Esophagus squamous epithelium (tissue), 5 donors: ENCODE measurements at places on chromosomes 2 and 18.

DNA sequence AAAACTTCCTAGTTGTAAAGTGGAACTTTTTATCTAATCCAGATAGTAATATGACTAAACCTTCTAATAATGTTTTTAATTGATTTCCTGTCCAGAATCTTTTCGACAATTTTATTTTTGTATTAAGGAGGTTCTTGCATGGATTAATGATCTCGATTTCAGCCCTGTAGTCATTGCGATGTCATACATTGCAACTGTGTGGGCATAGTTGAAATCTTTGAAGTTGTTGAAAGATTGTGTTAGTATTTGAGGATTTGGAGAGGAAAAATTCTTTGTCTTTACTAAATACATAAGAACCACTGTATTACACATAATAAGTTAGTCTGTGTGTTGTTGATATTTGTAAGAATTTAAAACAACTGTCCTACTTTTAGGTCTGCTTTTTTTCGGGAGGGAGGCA, 31.1 kb downstream of the ACSL3 start:
- no peak for DNase-seq

- DNase-seq: no peak
Observed at GRCh38 chr2:202171241-202171825, 67.1 kb downstream of the SUMO1 start.

GRCh38 chr2:39550701-39551285, 113.7 kb upstream of the MAP4K3 start:
- no peak for DNase-seq

DNA sequence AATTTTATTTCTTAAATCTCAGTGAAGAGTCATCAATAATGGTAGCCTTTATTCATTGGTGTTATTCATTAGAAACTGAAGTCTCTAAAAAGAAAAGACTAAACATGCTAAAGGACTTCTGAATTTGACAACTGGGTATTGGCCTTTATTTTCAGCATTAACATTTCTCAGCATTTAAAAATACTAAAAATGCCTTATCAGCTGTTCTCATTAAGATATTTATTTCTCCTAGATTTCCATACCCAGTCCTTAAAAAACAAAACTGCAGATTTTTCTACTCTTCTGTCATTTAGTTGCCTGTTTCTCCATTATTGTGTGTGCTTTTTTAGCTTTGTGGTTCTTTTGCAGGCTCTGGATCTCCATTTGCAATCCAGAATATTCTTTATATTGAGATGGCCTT, 31.2 kb upstream of the METAP1D start:
- no peak for DNase-seq

DNA sequence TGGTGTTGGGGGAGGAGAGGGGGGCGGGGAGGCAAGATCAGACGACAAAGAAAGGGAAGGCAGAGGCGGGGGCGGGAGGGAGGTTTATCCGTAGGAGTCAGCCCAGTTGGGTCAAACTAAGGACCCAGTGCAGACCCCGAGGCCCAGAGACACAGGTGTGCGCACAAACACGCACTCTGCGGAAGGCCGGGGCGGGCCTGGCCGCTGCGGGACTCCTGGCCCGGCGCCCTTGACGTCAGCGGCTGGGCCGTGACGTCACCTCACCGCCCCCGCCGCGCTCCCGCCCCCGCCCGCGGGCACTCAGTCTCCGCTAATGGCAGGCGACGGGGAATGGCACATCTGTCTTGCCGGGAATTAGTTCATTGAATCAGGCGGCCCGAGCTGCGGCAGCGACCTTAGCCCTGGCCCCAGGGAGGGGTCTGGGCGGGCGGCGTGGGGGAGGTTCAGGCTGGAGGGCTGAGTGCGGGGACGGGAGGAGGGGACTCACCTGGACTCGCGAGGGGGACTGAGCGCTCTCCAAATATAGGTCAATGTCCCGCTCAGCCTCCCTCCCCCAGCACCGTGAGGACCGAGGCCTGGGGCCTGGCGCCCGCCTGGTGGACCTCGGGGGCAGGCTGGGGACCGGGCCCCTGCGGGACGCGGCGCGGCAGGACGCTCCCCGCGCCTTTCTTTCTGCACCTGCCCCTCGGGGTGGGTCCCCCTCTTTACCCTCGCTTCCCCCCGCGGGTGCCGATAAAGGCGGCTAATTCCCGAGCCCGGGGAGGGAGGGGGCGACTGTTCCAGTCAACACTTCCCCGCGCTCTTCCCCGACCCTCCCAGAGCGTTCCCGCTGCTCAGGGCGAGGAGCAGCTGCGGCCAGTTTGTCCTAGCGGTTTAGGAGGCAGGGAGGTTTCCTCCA, 15.5 kb upstream of the ECEL1 start:
- no peak for DNase-seq

DNA sequence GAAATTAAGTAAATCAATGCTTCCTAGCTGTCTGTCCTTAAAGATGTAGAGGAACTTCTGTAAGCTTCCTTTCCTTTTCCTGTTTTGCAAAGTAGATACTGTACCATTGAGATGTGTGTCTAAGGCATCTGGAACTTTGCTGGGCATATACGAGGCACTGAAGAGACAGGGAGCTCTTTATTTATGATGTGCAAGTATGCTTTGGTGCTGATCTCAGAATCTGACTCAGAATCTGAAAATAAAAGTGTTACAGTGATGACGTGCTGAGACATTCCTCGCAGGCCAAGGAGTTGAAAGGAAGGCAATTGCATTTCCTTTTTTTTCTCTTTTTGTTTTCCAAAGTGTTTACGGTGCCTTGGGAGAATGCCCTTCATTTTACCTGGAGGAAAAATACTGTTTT, 230.9 kb upstream of the RGPD4 start:
- DNase-seq: no peak

GRCh38 chr2:1097101-1097500, 146.5 kb downstream of the SNTG2 start:
- no peak for DNase-seq

GRCh38 chr2:29589440-29590103, 331.8 kb downstream of the ALK start:
- no peak for DNase-seq

- no peak for DNase-seq
Observed at GRCh38 chr2:30684996-30685395, 122.2 kb downstream of the CAPN13 start.

- DNase-seq: no peak
Observed at GRCh38 chr2:235723811-235724465, 230.1 kb downstream of the AGAP1 start.

- no peak for DNase-seq
Observed at GRCh38 chr2:178858896-178859625, 51.8 kb upstream of the TTN start.

DNA sequence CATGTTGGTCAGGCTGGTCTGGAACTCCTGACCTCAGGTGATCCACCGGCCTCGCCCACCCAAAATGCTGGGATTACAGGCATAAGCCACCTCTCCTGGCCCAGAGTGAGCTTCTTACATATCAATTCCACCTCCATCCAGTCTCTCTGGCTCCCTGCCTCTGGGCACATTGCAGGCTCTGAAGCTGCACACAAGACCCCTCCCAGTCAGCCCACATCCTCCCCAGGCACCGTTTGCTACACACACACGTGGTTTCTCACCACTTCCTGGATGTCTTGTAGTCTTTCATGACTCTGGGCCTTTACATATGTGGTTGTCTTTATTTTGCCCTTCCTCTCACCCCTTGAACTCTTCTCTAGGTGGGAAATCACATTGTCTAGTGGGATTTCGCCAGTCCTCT, 64.0 kb upstream of the CABLES1 start:
- DNase-seq: peak; percentile 33

DNA sequence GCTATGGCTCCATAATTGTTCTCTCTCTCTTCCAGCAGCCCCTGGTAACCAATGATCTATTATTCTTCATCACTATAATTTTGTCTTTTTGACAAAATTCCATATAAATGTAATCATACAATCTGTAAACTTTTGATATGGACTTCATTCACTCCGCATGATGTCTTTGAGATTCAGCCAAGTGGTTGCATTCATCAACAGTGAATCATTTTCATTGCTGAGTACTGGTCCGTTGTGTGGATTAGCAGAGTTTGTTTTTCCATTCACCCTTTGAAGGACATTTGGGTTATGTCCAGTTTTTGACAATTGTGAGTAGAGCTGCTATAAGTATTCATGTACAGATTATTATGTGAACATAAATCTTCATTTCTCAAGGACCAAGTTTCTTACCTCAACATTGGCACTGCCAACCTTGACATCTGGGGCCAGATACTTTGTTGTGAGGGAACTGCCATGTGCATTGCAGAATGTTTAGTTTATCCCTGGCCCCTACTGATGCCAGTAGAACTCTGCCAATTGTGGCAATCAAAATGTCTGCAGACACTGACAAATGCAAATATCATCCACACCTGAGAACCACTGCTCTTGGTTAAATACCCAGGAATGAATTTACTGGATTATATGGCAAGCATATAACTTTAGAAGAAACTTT, 48.4 kb upstream of the BCL2L11 start:
- DNase-seq: no peak

DNA sequence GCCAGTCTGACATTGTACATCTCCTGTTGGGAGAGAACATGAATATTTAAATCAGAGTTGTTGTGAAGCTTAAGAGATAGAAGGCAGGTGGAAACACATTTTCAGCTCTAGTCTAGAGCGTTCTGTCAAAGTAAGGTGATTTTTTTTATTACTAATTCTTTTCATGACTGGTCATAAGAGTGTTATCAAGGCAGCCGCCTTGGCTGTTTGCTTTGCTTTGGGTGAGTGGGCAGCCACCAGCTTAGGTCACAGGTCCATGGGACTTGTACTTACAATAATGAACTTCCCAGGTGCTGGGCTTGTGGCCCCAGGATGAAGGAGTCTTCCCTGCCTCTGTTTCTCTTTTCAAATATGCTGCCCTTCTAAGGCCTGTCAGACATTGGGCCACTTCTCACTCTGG, 256.3 kb downstream of the SRBD1 start:
- no peak for DNase-seq

- no peak for DNase-seq
Observed at GRCh38 chr2:167279810-167280209, 391.5 kb downstream of the XIRP2 start.

DNA sequence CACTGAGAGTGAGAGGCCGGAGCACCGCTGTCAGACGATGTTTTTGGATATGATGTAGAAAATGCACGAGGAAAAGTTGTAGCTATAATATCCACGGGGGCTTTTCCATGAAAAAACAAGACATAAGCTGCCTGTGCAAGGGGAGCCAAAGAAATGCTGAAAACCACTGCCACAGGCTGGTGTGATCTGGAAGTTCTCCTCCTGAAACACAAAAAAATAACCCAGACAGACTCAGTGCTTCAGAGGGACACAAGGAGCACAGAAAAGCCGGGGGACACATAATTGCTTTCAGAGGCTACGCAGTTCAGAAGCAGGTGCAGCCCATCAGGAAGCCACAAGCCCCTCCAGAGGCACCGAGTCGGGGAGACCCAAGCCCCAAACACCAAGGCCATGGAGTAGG, 98.2 kb downstream of the ZNF516 start:
- DNase-seq: no peak

DNA sequence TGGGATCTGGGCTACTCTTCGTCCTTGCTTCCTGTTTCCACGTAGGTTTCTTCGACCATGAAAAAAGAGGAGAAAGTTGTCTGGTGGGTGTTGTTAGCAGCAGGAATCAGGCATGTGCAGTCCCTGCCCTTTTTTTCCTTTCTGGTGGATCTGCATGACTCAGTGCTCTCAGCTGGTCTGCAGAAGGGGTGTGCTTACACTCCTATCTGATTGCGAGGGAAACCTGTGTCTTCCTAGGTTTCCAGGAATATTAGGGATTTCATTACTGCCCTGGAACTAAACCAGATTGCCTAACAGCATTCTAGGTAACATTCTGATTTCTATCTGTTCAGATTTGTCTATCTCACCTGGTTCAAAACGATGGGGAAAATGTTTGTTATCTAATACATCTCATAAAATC, 174.3 kb downstream of the CCDC102B start:
- no peak for DNase-seq

- no peak for DNase-seq
Observed at GRCh38 chr2:101364878-101365277, 22.4 kb downstream of the CREG2 start.

DNA sequence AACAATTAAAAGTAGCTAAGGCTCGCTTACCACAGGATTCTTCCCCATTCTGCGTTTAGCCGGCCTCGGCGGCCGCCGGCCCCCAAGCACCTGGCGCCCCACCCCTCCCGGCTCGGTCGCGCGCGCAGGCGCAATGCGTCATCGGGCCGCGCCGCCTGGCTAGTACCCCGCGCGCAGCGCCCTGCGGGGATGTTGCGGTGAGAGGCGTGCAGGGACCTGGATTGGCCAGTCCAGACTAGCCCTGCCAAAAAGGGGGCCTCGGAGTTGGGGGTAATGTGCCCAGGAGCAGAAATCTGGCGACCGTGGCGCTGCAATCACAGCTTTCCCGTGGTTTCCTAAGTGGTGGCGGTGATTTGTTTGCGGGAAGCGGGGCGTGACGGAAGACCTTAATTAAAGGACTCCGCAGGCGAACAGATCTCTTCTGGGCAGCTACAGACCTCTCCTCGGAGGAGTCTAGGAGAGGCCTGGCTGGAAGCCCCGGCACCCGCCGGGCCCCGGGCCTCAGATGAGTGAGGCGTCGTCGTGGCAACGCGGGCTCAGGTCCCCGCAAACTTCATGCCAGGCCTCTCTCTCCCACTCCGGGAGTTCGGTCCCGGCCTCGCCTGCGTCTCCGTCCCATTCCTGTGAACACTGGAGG, 606 bp downstream of the TMEM237 start:
- peak; percentile 8 for DNase-seq

DNA sequence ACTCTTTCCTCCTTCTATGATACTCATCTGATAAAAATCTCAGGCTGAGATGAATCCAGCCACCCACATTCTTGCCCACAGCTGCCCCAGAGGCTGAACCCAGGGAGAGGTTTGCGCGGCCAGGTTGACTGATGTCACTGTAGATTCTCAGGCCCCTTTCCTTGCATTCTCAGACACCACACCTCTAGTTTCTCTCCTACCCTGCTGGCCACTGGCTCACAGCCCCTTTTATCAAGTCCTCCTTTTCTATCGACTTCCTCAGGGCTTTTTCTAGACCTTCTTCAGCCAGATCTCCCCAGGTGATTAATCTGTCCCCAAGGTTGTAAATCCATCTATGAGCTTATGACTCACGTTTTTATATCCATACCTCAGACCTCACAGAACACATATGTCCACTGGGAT, 99.8 kb downstream of the TACR1 start:
- no peak for DNase-seq

GRCh38 chr2:239121600-239122012, 273.7 kb downstream of the TWIST2 start:
- DNase-seq: no peak

DNA sequence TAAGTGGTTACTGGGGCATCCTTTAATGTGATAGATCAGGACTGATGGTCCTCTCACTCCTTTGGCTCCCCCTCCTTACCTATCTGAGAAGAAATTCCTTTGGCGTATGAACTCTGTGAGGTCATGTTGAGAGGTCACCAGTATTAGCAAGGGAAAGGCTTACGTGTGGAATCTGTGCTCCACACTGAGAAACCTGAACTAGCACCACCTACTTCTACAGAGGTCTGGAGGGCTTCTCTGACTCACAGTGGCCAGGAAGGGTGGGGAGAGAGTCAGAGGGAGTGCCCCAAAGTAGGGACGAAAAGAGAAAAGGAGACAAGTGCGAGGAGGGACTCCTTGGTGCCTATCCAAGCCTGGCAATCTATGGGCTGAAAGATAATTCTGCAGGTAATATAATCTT, 348.6 kb downstream of the TNS1 start:
- DNase-seq: no peak
